ENCODE measurements at places on chromosomes 13 and 19. TPM values are rescaled to one million over a fixed set of nuclear protein-coding genes. Genes with fewer than 3 reads are reported as not detected.

GPC6 gene
- total RNA-seq: not detected

SYT5 gene
- not detected for total RNA-seq

ZNF541 gene
- 0.15 TPM for total RNA-seq

PTOV1 gene
- total RNA-seq: 69.3 TPM

ACP7 gene
- not detected for total RNA-seq

MEDAG gene
- total RNA-seq: 0.08 TPM

KLK6 gene
- not detected for total RNA-seq

SULT2A1 gene
- not detected for total RNA-seq

ZNF101 gene
- 108 TPM for total RNA-seq

LILRB5 gene
- not detected for total RNA-seq

ERICH4 gene
- total RNA-seq: not detected

MTUS2 gene
- not detected for total RNA-seq

SHC2 gene
- total RNA-seq: not detected

ELSPBP1 gene
- not detected for total RNA-seq

SIRT2 gene
- total RNA-seq: 51.4 TPM

ZNF560 gene
- not detected for total RNA-seq

EHD2 gene
- total RNA-seq: not detected

PIN1 gene
- total RNA-seq: 97.0 TPM

S1PR5 gene
- total RNA-seq: 0.63 TPM

TMEM221 gene
- not detected for total RNA-seq

RNF17 gene
- not detected for total RNA-seq

NTN5 gene
- total RNA-seq: 0.68 TPM

RFXAP gene
- total RNA-seq: 16.1 TPM

ZNF132 gene
- total RNA-seq: 4.7 TPM

UGGT2 gene
- not detected for total RNA-seq

RINL gene
- total RNA-seq: 82.2 TPM

SLC10A2 gene
- not detected for total RNA-seq

ADAMTS10 gene
- total RNA-seq: 2.8 TPM

ZNF527 gene
- total RNA-seq: 4.8 TPM

ANKRD24 gene
- 1.3 TPM for total RNA-seq

CYP4F8 gene
- not detected for total RNA-seq

LHB gene
- 0.88 TPM for total RNA-seq

KLK14 gene
- 0.20 TPM for total RNA-seq

SIGLEC10 gene
- total RNA-seq: 0.45 TPM

DPP9 gene
- 78.3 TPM for total RNA-seq

PDX1 gene
- total RNA-seq: not detected

ZNF787 gene
- 30.0 TPM for total RNA-seq

ZMYM2 gene
- total RNA-seq: 61.8 TPM

PBX4 gene
- total RNA-seq: 49.0 TPM

DKKL1 gene
- not detected for total RNA-seq

ZNF547 gene
- total RNA-seq: 3.8 TPM

ADGRE3 gene
- total RNA-seq: not detected

KCNRG gene
- total RNA-seq: 0.30 TPM

ARRDC2 gene
- 60.7 TPM for total RNA-seq

LPAR2 gene
- 43.2 TPM for total RNA-seq

FKBP8 gene
- 263 TPM for total RNA-seq

TPRX1 gene
- total RNA-seq: not detected

PCSK4 gene
- total RNA-seq: 3.6 TPM

ZNF766 gene
- 24.1 TPM for total RNA-seq

FCHO1 gene
- total RNA-seq: 76.7 TPM

PTPRS gene
- total RNA-seq: not detected

GFY gene
- total RNA-seq: not detected

C19orf18 gene
- not detected for total RNA-seq

LRRC4B gene
- total RNA-seq: not detected

PLA2G4C gene
- total RNA-seq: 10.8 TPM

MPND gene
- total RNA-seq: 20.4 TPM

ZNF43 gene
- 21.3 TPM for total RNA-seq

All from activated CD4-positive, alpha-beta memory T cell treated with anti-CD3 and anti-CD28 coated beads, Interleukin-2, amount 10 ng/mL, durations not matched to agents 7 days and 5 days (primary cell).